Lung microvascular endothelial cell (primary cell): ENCODE measurements at places on chromosomes 13 and 19.

DNA sequence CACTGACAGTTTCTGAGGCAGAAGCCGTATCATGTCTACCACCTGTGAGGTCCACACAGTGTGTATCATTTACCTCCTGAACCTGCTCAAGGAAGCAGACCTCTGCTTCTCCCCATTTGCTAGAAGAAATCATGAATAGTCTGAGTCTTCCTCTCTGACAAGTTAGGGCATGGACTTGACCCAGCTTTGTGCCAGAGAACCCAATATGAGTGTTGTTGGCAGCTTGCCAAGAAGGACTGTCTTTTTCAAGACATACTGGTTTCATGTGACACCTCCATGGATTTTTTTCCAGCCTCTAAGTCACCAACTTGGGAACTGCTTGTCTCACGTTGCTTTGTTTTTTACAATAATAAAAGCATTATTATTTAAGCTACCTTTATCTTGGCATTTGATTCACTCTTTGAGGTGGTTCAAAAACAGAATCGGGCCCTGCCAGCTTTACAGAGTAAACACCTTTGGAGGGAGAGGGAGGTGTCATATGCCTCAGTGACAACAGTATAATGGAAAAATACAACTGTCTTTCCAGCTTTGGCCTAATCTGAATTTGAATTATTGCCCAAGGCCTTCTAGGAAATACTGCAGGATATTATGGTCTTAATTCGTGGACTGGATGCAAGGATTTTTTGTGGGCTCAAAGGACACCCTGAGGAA is 9.6 kb downstream of the ZNF211 start:
- DNase-seq: no peak

- peak; percentile 11 for DNase-seq
Observed at GRCh38 chr13:27822873-27823311, 30.6 kb downstream of the GSX1 start.

GRCh38 chr13:99176309-99177276 is 24.1 kb upstream of the UBAC2 start:
- peak; percentile 62 for DNase-seq

DNA sequence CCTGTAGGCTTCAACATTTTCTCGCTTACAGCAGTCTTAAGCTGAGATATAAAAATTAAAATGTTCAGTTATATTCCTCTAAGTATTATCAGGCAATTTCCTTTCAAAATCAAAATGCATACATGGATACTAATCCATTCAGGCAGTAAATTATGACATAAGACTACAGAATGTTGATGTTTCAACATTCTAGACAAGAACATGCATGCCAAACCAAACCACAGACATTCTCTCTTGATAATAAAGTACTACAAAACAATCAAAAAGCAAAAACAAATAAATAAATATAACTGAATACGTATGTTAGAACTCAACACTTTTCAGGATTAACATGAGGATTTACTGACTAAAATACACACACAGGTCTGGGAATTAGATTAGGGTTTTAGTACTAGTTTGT is 7.7 kb downstream of the DIS3 start:
- DNase-seq: no peak

GRCh38 chr19:23917856-23918255 is 3.2 kb downstream of the ZNF726 start:
- no peak for DNase-seq

DNA sequence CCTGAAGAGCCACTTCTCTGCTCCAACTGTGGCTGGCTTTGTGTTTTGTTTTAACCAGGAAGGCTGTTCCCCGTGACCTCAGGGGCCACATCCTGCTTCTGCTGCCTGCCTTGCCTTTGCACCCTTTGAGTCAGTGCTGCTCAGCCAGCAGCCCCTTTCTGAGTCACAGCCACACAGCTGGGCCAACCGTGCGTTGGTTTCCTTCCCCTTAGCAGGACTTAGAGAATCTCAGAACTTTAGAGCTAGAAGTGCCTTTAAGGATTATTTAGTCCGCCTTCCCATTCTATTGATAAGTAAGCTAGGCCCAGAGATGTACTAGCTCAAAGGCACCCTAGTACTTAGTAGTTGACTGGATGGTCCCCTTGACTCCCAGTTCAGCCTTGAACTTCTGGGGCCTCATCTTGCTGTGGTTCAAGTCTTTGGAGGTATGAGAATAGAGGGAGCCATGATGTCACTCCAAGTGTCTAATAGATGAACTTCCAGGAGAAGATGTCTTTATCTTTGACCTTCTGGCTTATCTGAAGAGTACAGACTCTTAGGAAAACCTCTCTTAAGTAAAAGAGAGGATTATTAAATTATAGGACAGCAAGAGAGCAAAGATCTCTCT is 8.0 kb downstream of the RGCC start:
- DNase-seq: peak; percentile 98

GRCh38 chr19:45162608-45163143 is 1.9 kb upstream of the NKPD1 start:
- no peak for DNase-seq

- DNase-seq: no peak
Observed at GRCh38 chr13:91141543-91142061, 205.9 kb upstream of the MIR17HG start.

GRCh38 chr13:42681326-42682100 is 99.9 kb upstream of the FAM216B start:
- DNase-seq: no peak

DNA sequence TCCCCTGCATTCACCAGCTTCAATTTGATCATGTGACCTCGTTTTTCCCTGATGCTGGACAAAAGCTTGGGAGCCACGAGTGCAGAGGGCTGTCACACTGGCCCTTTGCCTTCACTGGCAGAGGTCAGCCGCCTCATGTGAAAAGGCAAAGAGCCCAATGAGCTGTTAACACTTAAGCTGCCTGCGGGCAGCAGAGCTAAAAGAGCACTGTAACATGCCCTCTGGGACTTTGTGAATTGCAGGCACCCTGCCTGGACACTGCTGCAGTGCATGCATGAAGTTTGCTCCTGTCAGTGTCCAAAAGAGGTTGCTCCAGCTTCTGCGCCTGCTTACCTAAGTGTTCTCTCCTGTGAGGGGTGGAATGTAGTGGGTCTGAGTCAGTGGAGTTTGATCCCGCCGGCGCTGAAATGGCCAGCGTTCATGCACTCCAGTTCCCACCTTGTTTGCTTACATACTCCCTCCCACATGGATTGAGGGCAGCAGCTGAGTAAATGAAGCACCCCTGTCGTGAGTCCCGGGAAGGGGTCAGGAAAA is 193.7 kb downstream of the RFC3 start:
- DNase-seq: no peak

DNA sequence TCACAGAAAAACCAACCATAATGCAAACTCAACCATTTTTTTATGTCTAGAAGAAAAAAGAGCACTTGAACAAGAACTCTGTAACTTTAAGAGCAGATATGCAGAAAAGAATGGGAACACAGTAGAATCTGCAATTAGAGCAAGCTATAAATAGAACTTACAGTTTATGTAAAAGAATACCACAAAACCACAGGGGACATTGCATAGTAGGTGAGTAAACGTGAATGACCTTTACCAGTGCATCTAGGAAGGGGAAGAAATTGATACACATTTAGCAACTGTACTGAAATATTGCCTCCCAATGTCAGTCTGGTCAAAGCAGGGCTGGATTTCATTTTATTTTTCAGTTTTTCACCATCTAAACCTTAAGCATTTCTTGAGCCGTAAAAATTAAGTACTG is 242.2 kb upstream of the EDNRB start:
- no peak for DNase-seq

DNA sequence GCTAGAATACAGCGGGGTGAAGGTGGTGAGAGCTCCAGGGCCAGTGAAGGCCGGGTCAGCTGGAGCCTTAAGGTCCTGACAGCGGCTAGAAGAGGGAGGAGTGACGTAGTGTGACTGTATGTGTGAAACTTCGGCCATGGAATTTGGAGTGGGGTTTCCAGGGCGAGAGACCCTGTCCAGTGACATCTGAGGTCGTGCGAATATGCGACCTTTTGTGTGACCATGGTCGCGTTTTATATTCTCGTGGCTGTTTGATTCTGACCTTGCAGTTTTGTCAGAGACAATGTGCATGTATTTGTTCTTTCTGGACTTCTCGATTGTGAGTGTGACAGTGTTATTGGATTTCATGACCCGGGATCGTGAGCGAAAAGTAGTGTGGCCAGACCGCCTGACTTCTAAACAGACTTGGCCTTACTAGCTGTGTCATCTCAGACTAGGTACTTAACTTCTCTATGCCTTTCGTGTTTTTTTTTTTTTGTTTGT is 405 bp upstream of the ZNF569 start:
- DNase-seq: no peak

DNA sequence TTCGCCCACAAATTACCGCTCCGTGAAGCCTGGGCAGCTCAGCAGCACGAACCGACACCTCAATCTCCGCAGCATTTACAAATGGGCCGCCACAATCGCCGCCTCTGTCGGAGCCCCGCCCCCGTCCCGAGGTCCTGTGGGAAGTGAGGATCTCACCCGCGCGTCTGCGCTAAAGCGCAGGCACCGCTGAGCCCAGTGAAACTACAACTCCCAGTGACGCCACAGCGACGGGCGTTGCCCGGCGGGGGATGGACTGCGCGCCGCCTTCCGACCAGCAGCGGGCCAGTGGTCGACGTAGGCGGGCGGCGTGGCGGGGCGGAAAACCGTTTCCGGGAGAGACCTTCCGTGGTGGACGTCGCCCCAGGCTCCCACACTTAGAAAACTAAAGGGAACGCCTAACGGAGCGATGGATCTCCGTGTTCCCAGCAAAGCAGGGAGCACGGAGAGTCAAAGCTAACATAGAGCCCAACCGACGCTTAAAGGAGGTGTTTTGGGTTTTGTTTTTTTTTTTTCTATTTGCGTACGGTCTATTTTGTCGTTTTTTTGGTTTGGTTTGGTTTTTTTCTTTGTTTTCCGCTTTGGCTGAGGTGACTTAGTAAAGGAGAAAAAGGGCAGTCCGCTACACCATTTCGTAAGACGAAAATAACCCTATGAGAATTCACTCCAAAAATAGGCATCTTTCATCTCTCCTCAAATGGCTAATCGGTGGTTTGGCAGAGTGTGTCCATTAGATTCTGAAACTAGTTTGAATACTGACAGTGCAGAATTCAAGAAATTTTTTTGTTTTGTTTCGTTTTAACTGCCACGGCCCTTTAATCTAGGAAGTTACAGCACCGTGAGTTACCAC is 159.0 kb downstream of the RNF17 start:
- DNase-seq: peak; percentile 99

DNA sequence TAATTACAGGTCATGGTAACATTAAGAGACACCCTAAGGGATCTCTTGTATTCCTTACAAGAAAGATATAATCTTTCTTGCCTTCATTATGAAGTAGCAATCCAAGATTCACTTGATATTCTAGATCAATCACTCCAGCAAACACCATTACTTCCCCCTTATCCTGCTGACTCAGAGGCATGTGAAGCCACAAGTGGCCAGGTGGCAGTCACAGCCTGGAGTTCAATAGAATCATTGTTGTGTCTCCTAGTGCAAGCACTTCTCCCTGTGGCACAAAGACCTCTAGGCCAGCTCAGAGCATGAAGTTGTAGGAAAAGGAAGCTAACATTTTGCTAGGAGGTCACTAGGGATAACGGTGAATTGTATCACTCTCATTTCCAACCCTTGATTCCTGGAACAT is 864.3 kb upstream of the ATXN8OS start:
- no peak for DNase-seq
